Mucosa of gallbladder (tissue), 1 donor: ENCODE measurements at places on chromosomes 4 and X. TPM values are rescaled to one million over a fixed set of nuclear protein-coding genes. Genes with fewer than 3 reads are reported as not detected.

Gene FGF13
- total RNA-seq = 9.4 TPM

Gene PAK3
- total RNA-seq = 1.0 TPM

Gene ITM2A
- 28.1 TPM for total RNA-seq

GRCh38 chrX:7993873-7994272 is 66.7 kb upstream of the PNPLA4 start:
- no peak for DNase-seq

GRCh38 chrX:132692066-132692465 is 203.2 kb upstream of the MBNL3 start:
- no peak for DNase-seq

- no peak for DNase-seq
Observed at GRCh38 chrX:46168254-46168653, 377.0 kb downstream of the ZNF674 start.

DNA sequence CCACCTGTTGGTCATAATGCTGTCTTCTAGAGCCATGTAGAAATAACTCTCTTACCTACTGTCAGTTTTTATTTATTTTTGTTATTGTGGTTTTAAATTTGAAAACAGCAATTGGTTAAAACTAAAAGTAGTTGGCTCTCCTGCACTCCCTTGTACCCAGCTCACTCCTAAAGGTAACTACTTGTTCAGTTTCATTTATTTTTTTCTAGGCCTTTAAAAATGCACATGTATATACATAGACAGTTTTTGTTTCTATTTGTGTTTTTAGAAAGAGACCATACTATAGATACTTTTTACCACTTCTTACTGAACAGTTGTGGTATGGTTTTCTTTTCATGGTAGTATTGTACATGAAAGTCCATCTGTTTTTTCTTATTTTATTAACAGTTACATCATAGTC is 16.8 kb downstream of the SMAD1 start:
- no peak for DNase-seq
